ENCODE measurements at places on chromosomes 7 and 10. TPM values are rescaled to one million over a fixed set of nuclear protein-coding genes. Genes with fewer than 3 reads are reported as not detected.
A peak's percentile ranks its signal among the peaks of the same experiment; 100 is the strongest.

VWDE gene
- 4.0 TPM for total RNA-seq

CARD11 gene
- 104 TPM for total RNA-seq

ATE1 gene
- 26.6 TPM for total RNA-seq

RAB19 gene
- total RNA-seq = 6.5 TPM

CYP26A1 gene
- not detected for total RNA-seq

GARIN1A gene
- total RNA-seq = 2.9 TPM

DNA sequence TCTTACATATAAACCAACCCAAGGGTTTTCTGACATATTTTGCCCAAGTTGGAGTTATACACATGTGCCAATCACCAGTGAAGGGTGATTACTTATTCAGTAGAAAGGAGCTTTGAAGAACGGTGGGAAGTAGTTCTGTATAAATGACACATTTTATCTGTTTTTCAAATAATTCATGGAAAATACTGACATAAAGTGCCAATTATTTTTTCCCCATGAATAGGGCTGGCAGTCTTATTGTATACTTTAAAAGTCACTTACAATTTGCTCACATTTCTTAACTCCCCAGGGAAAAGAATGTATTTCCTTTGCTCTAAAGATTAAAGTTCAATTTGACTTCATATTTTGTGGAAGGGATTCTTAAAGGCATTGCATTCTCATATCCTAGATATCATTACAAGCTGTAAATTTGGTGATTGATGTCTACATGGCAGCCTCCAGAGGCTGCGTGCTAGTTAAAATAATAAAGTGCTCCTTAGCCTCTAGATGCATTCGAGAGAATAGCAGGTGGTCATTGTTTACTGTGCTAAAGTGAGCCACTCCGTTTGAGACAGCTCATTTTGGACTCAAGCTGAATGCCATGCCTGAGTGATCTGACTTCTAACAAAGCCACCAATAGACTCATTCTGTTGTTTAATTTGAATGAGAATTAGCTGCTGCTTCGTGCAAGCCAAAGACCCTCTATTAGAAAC lies 148.8 kb upstream of the NRP1 start:
- H3K27me3 ChIP-seq = no peaks in the 10 kb centered on the region
- no peaks in the 10 kb centered on the region for H3K4me1 ChIP-seq
- H3K27ac ChIP-seq = no peak overlapping the region
- no peak for DNase-seq

GRCh38 chr10:96269438-96270300 lies 1.7 kb downstream of the BLNK start:
- no peaks in the 10 kb centered on the region for H3K27me3 ChIP-seq
- H3K36me3 ChIP-seq = no peaks in the 10 kb centered on the region
- no peak for DNase-seq
- peak overlapping the region; percentile 14 for H3K27ac ChIP-seq

- H3K27me3 ChIP-seq = peaks cover 30% of the 10 kb centered on the region
- H3K36me3 ChIP-seq = no peaks in the 10 kb centered on the region
- no peak for DNase-seq
Measured at GRCh38 chr10:131556897-131557495, 245.5 kb upstream of the TCERG1L start.

- H3K27ac ChIP-seq = peak overlapping the region; percentile 56
- DNase-seq = peak; percentile 38
- no peaks in the 10 kb centered on the region for H3K27me3 ChIP-seq
- H3K4me1 ChIP-seq = peaks cover 29% of the 10 kb centered on the region
Measured at GRCh38 chr7:105876964-105877601, 684 bp upstream of the ATXN7L1 start.

- no peak overlapping the region for H3K4me3 ChIP-seq
- H3K27me3 ChIP-seq = no peaks in the 10 kb centered on the region
Measured at GRCh38 chr10:33793793-33794192, 459.3 kb upstream of the NRP1 start.

GRCh38 chr7:110027385-110027784 lies 1063.5 kb upstream of the LRRN3 start:
- no peak overlapping the region for H3K27ac ChIP-seq
- no peaks in the 10 kb centered on the region for H3K4me1 ChIP-seq
- H3K27me3 ChIP-seq = no peaks in the 10 kb centered on the region
- H3K36me3 ChIP-seq = no peaks in the 10 kb centered on the region
- no peak for DNase-seq

DNA sequence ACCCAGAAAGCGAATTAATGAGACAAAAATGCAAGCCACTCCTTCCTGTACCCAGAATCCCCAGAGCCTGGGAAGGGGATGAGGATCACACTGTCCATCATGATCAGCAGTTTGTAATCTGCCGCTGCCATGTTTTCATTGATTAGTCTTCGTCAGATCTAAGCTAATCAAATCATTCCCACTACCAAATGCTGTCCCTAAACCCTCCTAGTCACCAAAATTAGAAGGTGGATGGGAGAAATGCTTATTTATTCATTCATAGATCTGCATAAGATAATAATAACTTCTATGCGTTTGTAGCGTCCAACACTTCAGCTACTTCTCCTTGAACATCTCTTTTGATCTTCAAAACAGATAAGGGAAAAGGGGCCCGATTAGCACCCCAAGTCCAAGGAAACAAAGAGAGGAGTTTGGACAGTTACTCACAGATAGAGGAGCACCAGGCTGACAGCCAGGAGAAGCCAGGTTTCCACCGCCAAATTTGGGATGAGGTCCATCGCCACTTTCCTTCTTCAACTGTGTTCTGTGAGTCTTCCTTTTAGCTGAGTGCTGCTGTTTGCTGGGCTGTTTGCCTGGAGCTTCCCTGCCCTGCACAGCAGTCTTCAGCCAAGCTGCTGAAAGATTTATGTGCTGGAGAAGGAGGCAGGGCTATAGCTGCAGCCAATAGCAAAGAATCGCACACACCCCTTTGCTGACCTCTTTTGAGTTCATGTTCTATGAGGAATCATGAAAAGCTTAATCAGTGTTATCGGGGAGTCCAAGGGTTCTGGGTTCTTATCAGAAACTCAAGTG lies at the start of gene CYP3A5:
TSS of gene CYP3A5 (minus strand) at position 597 of the 792 bp plus-strand sequence. CDS start at position 497, 100 bp downstream.
- H3K27me3 ChIP-seq = no peaks in the 10 kb centered on the region
- H3K27ac ChIP-seq = no peak within 1 kb of the TSS
- no peak within 1 kb of the TSS for H3K4me3 ChIP-seq
- peaks cover 19% of the 10 kb centered on the region for H3K4me1 ChIP-seq
- no peak for DNase-seq
- H3K36me3 ChIP-seq = peaks cover 17% of the 10 kb centered on the region

GRCh38 chr10:88791924-88792323 lies 10.6 kb upstream of the LIPM start:
- H3K4me1 ChIP-seq = peaks cover 9% of the 10 kb centered on the region
- H3K36me3 ChIP-seq = no peaks in the 10 kb centered on the region
- H3K27ac ChIP-seq = no peak overlapping the region
- H3K4me3 ChIP-seq = no peak overlapping the region

GRCh38 chr7:111067682-111068081 lies 23.2 kb upstream of the LRRN3 start:
- H3K27ac ChIP-seq = no peak overlapping the region
- peaks cover 17% of the 10 kb centered on the region for H3K36me3 ChIP-seq
- H3K4me3 ChIP-seq = no peak overlapping the region
- no peak for DNase-seq

- peaks cover 21% of the 10 kb centered on the region for H3K36me3 ChIP-seq
- peak; percentile 65 for DNase-seq
- H3K4me1 ChIP-seq = peaks cover 42% of the 10 kb centered on the region
Measured at GRCh38 chr10:22550732-22551131, 163.6 kb downstream of the PIP4K2A start.

GRCh38 chr7:51023547-51023946 lies 240.9 kb upstream of the GRB10 start:
- no peak overlapping the region for H3K4me3 ChIP-seq
- H3K36me3 ChIP-seq = no peaks in the 10 kb centered on the region
- H3K27me3 ChIP-seq = no peaks in the 10 kb centered on the region
- no peak overlapping the region for H3K27ac ChIP-seq

Measured in naive thymus-derived CD8-positive, alpha-beta T cell (primary cell).